ENCODE measurements at places on chromosomes 4 and X. TPM values are rescaled to one million over a fixed set of nuclear protein-coding genes. Genes with fewer than 3 reads are reported as not detected.
A peak's percentile ranks its signal among the peaks of the same experiment; 100 is the strongest.

GRCh38 chr4:88865466-88865865, 167.8 kb upstream of the NAP1L5 start:
- DNase-seq: no peak

GRCh38 chrX:50003467-50003866, 81.1 kb downstream of the CLCN5 start:
- no peak for DNase-seq

- no peak for DNase-seq
Measured at GRCh38 chr4:54189140-54189539, 40.0 kb upstream of the PDGFRA start.

- DNase-seq: peak; percentile 19
Measured at GRCh38 chr4:40055863-40056715, 561 bp upstream of the N4BP2 start.

- no peak for DNase-seq
Measured at GRCh38 chrX:22383988-22384387, 111.3 kb downstream of the CBLL2 start.

DNA sequence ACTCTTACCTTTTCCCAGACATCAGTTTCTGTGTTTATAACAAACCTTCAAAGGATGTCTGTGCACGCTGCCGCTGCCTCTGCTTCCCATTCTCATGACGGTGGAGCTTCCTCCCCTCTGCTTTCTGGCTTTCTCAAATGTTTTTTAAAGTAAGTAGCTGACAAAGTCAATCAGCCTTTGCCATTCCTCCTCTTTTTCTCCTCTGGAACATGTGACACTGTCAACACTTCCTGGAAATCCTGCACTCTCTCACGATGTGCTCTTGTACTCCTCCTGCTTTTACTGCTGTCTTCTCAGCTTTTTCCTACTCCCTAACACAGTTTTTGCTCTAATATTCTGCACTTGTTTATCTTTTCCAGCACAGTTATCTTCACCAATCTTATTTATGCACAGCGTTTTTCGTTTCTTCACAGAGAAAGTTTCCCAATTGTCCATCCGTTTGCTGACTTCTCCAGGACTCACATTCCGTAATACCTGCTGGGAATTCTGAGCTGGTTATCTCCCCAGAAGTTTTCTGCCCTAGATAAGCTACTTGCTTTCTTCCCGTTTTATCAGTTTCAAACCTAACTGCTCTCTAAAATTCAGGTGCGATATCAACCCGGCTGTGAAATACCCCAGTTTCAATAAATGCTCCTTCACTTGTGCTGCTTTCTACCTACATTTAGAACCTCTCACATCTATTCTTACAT, 465.6 kb upstream of the AGA start:
- DNase-seq: no peak

DNA sequence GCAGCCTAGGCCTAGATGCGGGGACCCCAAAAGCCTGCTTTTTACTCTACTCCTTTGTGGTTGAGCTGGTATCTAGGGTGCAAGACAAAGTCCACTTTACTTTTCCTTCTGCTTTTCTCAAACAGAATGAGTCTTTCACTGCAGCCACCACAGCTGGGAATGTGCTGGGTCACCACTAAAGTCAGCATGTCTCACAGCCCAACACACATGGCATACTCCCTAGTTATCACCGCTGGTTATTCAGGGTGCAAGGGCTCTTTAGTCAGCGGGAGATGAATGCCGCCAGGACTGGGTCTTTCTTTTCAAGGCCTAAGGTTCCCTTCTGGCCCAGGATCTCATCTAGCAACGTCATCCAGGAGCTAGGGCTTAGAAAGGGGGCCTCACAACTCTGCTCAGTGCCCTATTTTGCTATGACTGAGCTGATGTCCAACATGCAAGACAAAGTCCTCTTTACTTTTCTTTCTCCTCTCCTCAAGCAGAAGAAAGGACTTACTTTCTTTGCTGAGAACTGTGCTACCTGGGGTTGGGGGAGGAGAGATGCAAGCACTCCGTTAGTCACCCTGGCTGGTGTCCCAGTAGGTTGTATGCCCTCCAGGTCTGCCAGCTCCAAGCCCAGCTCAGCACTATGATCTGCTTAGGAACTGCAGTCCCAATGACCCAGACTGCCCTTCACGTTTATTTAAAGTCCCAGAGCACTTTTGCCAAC, 22.9 kb upstream of the STPG2 start:
- DNase-seq: no peak

The GLUD2 gene
- 0.13 TPM for total RNA-seq

The GPR173 gene
- total RNA-seq: 0.50 TPM

The SPANXN3 gene
- total RNA-seq: not detected

The ZNF41 gene
- total RNA-seq: 15.5 TPM

The PPEF2 gene
- 0.40 TPM for total RNA-seq

The PF4V1 gene
- total RNA-seq: not detected
